ENCODE measurements at places on chromosomes 7 and 10.

- peak; percentile 16 for DNase-seq
These were observed 538.7 kb downstream of the DNAJB6 start for GRCh38 chr7:157875230-157876179.

- DNase-seq = no peak
These were observed 55.8 kb downstream of the TACC2 start for GRCh38 chr10:122044713-122045112.

GRCh38 chr7:101673315-101673714 is 44.2 kb upstream of the MYL10 start:
- DNase-seq = no peak

GRCh38 chr7:18445916-18446520 is 49.5 kb upstream of the HDAC9 start:
- no peak for DNase-seq

DNA sequence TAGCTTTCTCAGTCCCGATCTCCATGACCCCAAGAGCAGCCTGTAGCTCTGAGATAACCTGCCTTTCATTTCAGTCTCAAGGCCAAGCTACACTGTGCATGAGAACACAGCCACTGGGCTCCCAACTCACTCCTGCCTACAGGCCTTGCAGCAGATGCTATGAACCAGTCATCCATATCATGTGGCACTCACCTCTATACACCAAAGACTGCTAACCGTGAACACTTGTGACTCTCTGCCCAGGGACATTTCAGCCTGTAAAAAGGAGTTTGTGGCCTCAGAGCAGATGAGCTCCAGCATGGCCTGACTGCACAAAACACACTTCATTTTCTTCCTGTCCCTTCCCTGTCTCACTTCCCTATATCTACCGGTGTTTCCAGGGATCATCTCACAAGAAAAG is 56.9 kb upstream of the NPY start:
- no peak for DNase-seq

DNA sequence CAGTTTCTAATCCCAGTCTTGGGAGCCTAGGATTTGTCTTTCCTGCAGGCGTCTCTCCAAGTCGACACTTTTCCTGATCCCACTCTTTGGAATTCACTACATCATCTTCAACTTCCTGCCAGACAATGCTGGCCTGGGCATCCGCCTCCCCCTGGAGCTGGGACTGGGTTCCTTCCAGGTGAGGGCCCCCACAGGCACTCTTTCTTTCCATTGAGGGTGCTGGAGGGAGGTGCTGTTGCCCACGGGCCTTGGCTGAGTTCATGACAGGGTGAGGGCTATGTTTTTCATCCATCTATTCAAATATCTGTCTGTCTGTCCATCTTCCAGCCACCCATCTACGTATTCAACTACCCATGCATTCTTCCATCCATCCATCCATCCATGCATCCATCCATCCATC is 12.6 kb downstream of the GHRHR start:
- no peak for DNase-seq

GRCh38 chr7:95601316-95601715 is 5.0 kb upstream of the PDK4 start:
- no peak for DNase-seq

DNA sequence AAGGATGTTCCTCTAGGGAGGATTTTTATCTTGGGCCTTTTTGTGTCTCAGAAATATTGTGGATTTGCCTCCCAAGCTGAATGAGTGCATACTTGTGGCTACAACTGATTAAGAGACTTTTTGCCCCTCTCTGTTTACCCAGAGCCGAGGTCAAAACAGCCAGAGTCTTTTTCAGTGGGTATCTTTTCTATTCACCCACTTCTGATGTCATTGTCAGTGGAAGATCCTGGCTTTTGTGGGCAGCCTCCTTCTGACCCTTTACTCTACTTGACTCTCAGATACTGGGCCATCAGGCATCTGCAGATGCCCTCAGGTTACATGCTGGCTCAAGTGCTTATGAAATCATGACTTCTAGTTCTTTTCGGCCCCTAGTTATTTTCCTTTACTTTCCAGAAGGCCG is 19.6 kb upstream of the PIP4K2A start:
- no peak for DNase-seq

GRCh38 chr7:55016061-55016745 is 2.6 kb upstream of the EGFR start:
- DNase-seq = no peak

DNA sequence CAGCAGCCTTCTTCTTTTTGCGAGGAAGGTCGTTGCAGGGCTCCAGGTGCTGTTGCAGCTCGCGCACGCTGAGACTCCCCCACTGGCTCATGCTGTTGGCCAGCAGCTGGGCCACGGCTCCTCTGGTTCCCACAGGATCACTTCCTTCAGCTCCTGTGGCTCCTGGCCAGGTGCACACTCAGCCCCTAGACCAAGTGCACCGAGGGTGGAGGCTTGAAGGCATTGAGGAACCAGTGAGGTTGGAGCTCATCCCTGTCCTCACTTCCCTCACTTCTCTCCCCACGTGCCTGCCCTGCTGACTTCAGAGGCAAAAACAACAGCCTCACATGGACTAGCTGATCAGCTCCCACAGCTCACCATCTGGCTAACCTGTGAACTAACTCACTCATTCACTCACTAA is 46.2 kb upstream of the ADRB1 start:
- DNase-seq = no peak

DNA sequence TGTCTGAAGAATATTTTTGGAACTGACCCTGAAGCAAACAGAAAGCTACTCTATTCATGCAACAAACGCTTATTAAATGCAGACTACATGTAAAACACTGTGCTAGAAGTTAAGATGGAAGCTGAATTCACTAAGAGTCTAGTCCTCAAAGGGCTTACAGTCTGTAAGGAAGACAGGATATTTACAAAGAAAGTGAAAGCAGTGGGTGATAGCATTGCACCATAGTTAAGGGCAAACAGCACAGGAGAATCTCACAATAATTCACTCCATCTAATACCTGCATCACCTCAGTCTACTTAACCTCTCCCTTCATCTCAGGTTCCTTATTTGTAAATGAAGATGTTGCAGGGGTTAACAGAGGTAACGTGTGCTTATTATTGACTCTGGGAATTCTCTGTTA is 360.0 kb upstream of the AOAH start:
- DNase-seq = no peak

- DNase-seq = no peak
These were observed 121.0 kb upstream of the TBX20 start for GRCh38 chr7:35374858-35375257.

- no peak for DNase-seq
These were observed 133.2 kb upstream of the IGFBP3 start for GRCh38 chr7:46054272-46054671.

DNA sequence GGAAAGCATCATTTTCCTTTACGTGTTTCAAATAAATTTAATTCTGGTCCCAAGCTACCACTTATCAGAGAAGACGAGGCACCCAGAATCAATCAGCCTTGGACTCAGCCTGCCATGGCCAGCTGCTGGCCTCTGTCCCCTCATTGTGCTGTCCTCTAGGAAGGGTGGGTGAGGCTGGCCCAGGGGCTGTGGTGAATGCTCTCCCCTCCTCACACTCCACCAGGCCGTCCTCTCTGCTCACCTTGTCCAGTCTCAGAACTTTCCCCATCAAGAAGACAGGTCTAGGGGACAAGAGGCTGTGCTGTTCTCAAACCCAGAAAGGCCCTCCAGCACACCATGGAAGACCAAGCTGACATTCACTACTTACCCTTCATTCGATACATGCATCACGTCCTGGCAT is 36.4 kb downstream of the CXCL12 start:
- no peak for DNase-seq

- DNase-seq = peak; percentile 68
These were observed 163.7 kb downstream of the SEMA3D start for GRCh38 chr7:85023066-85023712.

GRCh38 chr7:22998519-22998896 is 15.4 kb downstream of the HYCC1 start:
- no peak for DNase-seq

DNA sequence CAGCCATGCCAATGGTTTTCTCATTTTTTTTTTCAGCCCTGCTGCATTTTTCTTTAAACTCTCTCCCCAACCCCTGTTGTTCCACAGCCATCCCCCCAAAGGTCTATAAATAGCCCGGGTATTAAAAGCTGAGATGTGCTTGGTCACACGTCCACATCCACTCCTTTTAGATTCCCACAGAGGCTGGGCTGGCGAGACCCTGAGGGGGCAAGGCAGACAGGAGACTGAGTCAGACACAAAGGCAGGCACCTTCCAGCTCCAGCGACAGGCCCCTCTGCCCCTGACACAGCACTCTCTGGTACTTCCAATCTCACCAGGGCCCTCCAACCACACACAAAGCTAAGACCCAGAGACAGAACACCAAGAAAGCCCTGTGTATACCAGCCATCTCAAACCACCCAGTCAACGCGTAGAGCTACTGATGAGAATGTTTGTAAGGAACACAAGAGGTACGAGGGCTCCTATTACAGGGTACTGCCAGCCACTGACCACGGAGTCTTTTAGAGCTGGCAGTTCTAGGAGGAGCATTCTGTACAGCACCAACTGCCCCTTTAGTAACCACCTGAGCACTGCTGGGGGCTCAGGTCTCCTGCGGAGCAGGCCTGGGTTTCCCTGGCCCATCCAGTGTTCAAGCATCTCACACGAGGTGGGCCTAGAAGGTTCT is 64.2 kb upstream of the DDC start:
- DNase-seq = no peak

- no peak for DNase-seq
These were observed 14.4 kb upstream of the GJC3 start for GRCh38 chr7:99943641-99944496.

- no peak for DNase-seq
These were observed 104.7 kb upstream of the IL6 start for GRCh38 chr7:22622116-22622785.

GRCh38 chr7:113143486-113144257 is 25.3 kb upstream of the SMIM30 start:
- DNase-seq = no peak

- DNase-seq = no peak
These were observed 50.3 kb downstream of the CSTF2T start for GRCh38 chr10:51649064-51649463.

DNA sequence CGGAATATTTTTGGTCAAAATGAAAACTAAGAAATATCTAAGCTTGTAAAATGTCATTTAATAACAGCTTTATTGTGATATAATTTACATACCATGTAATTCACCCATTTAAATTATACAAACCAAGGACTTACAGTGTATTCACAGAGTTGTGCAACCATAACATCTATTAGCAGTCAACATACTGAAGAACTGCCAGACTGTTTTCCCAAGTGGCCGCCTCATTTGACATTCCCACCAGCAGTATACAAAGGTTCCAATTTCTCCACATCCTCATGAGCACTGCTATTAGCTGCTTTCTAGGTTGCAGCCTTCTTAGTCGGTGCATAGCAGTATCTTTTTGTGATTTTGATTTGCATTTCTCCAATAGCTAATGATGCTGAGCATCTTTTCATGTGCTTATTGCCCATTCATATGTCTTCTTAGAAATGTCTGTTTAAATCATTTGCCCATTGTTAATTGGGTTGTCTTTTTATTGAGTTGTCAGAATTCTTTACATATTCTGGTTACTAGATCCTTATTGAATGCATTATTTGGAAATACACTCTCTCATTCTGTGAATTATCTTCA is 153.0 kb upstream of the FGFR2 start:
- no peak for DNase-seq

DNA sequence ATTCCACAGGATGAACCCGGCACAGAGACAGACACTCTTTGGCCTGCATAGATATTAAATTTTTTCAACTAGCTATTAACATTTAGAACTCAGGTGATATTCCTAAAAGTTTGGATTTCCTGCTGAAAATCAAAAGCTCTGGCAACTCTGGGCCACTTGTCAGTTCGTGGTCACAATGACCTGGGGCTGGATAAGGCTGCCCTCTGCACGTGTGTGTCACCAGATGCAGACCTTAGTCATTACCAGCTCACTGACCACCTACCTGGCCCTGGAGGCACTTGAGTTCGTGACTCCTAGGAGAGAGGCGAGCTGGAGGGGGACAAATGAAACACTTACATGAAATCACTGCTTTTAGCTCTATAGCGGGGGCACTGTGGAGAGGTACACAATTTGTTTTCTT is 126.5 kb downstream of the HIPK2 start:
- DNase-seq = no peak

GRCh38 chr10:436911-437665 is 252.4 kb downstream of the DIP2C start:
- no peak for DNase-seq

GRCh38 chr7:90892213-90892612 is 296.1 kb downstream of the CDK14 start:
- no peak for DNase-seq

- DNase-seq = no peak
These were observed 63.3 kb downstream of the NOC3L start for GRCh38 chr10:94299417-94299816.

GRCh38 chr10:29982997-29983648 is 76.3 kb downstream of the JCAD start:
- DNase-seq = no peak

DNA sequence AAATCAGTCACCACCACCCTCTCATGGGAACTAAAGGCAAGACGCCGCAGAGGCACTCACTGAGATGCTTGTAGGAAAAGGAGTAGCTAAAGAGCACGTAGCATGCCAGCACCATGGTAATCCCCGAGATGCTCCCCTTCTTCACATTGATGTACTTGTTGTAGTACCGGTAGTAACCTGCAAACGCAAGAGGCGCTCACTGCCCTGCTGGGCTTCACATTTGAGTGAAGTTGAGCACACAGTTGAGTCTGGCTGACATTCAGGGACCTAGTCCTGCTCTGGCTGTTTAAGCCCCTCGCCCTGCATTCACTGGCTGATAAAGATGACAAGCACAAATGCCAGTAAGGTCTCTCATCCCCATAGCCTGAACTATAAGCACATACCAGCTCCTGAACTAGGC is 6.9 kb downstream of the ATP5MF start:
- DNase-seq = no peak

DNA sequence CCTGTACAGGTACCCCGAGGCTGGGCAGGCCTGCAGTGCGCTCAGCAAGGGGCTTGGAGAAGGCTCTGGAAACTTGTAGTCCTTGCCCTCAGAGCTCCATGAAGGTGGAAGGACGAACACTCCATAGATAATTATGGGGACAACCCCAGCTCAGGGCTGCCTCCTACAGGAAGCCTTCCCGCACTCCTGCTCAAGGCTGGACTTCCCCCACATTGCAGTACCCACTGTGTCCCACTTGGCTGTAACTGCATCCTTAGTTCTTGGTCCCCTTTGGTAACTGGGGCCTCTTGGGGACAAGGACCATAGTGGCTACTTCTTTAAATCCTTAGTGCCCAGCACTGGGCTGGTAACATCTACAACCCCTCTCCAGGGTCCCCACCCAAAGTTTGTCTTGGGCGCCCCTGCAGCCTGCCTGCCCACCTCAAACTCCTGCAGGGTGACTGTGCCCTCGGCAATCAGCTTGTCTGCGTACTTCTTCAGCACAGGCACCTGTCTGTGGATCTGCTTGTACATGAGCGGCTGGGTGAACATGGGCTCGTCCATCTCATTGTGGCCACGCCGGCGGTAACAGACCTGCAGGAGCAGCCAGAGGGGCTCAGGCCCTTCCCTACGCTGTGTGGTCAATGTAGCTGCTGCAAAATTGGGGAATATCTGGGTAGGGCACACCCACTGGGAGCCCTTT is 17.1 kb downstream of the OGDHL start:
- DNase-seq = no peak

- DNase-seq = no peak
These were observed at the start of gene ST8SIA6 for GRCh38 chr10:17454161-17455014. Gene ST8SIA6, minus strand, starts transcription at chr10:17454595. Its CDS starts 340 bp downstream, at chr10:17454255.

All from NCI-H460 (cell line).